NCI-H2029 treated with DMSO at 0.1 percent for 48 hours (cell line): ENCODE measurements at places on chromosomes 7 and 10.

DNA sequence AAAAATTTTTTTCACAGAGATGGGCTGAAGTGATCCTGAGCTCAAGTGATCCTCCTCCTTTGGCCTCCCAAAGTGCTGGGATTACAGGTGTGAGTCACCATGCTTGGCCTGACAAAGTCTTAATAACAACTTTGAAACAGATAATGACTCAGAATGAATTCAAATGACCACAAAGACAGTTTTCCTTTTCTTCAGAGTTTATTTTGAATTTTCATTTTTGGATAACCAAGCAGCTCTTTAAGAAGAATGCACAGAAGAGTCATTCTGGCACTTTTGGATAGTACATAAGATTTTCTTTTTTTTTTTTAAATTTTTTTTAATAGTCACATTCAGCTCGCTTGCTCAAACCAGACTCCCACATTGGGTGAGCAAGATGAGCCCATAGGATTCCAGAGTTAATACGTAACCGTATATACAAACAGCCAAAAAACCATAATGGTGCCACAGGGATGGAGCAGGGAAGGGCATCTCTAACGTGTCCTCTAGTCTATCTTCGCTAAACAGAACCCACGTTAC lies 43.0 kb upstream of the NMT2 start:
- DNase-seq, result no peak

DNA sequence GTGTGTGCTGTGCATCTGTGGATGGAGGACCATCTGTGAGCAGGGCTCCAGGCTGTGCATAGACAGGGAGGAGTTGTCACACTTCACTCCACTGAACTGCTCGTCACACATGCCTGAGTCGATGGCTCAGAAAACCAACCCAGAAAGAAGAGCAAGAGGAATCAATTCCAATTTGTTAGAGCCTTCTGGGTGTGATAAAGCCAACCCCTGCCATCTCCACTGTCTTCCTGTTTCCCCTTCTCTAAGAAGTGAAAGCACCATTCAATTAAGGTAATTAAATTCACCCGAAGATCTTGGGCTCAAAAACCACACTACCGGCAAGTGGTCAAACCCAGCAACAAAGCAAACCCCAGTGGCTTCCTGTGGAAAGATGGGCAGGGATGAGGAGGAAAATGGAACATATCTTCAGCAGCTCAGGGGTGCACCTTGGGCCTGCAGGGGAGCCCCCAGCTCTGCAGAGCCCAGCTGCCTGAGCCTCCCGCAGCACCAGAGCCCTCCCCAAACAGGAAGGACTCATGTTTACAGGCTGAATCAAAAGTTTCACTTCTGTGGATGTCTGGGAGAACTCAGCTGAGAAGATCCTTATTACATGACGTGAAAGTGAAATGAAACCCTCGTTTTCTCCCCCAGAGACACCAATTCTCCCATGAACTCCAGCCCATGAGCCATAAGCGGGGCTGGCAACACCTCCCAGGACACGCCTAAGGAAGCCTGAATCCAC lies 10.9 kb downstream of the C10orf71 start:
- no peak for DNase-seq

GRCh38 chr10:111357859-111358258 lies 281.0 kb downstream of the ADRA2A start:
- DNase-seq, result no peak

DNA sequence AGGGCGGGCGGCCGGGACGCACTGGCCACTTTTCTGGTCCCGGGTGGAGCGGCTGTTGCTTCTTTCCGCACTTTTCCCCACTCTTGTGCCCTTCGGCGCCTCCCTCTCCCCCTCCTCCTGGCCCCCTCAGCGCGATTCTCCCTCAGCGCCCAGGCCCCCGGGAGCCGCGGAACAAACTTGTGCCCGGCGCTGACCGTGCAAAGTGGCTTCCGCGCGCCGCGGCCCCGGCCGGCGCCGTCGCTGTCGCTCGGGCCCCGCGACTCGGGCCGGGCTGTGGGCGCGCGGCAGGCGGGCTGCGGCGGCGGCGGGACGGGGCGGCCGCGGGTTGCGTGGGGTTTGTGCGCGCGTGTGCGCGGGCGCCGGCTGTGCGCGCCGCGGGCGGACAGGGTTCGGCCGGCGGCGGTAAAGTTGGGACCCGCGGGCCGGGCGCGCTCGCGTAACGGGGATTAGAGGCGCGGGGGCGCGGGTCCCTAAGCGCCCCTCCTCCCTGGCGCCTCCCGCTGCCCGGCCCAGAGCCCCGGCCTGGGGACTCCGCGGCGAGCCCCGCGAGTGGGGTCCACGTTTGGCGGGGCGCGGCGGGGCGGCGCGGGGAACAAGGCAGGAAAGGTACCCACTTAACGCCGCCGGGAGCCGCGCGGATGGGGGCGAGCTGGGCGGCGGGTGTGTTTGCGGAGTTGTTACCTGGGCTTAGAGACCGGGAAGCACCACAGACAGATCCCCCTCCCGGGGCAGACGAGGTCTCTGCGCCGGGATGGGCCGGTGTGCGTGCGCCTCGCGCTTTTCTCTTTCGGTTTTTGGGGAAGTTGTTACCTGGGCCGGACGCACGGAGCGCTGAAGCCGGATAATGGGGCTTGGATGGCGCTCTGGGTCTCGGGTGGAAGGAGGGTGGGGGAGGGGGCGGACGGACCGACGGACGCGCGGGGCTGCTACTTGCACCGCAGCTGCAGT lies 860 bp downstream of the ZEB1 start:
- DNase-seq, result no peak

- no peak for DNase-seq
Observed at GRCh38 chr10:47175181-47176123, 124.5 kb upstream of the GDF10 start.

DNA sequence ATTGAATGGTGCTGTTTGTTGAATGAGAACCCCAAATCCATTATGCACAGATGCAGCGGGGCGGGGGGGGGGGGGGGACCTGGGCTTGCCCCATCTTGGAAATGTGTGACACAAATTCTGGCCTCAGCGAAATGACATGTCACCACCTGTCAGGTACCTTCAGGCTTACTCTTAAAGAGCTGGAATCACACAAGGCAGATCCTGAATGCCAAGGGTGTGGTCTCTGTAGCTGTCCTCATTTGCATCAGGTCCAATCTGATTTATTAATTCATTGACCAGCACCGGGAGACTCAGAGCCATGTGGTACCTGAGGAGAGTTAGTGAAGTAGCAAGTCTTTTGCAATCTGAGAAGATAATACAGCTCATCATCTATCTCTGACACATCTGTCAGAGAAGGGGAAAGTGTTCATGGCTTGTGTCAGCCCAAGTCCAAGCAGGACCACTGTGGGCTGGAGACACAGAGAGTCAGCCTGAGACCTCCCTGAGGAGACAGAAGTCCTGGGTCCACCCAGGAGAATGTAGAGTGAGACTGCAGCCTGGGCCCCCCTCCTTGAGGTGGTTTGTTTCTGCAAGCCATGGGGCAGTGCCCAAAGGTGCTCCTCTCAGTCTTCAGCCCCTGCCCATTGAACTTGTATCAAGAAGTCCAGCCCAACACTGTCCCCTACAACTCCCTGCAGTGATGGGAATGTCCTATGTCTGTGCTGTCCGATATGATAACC lies 46.7 kb downstream of the ADCYAP1R1 start:
- DNase-seq, result no peak

- DNase-seq, result no peak
Observed at GRCh38 chr10:127524908-127525665, 24.0 kb upstream of the NPS start.

DNA sequence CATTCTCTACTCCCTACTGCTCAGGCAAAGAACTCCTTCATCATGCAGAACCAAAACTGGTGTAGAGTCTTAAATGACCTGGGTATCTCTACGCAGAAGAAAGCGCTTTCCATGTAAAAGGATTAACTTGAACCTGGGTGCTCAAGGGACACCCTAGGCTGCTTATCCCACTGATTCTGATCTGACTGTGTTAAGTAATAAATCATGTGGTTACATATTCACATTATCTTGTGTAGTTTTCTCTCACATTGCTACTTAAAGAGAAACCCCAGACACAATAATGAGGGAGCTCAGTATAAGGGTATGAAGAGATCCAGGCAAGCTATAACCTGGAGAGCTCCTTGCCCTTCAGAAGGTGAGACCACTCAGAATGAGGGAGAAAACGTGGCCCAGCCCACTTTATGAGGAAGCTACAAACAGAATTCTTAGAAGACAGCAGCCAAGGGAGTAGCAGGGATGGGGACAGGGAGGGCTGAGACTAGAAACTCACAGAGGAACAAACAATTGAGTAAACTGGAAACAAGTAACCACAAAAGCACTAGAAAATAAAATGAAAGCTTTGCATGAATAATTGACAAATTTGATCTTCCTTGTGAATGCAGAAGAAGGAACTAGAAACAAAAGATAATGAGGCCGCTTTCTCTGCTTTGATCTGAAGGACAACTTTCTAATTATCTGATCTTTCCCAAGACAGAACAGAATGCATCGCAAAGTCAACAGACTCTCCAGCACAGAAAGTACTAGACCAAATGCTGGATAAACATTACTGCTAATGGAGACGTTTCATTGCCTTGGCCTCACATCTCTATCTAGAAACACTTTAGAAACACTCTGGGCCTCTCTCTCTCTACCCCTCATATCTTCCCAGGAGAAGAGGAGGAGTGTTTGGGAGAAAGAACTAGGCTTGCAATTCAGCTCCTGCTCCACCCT lies 76.1 kb downstream of the LRRC17 start:
- DNase-seq, result no peak

GRCh38 chr10:4361581-4361980 lies 464.4 kb upstream of the AKR1E2 start:
- DNase-seq, result no peak

GRCh38 chr10:90958781-90959180 lies 37.9 kb upstream of the ANKRD1 start:
- DNase-seq, result no peak

DNA sequence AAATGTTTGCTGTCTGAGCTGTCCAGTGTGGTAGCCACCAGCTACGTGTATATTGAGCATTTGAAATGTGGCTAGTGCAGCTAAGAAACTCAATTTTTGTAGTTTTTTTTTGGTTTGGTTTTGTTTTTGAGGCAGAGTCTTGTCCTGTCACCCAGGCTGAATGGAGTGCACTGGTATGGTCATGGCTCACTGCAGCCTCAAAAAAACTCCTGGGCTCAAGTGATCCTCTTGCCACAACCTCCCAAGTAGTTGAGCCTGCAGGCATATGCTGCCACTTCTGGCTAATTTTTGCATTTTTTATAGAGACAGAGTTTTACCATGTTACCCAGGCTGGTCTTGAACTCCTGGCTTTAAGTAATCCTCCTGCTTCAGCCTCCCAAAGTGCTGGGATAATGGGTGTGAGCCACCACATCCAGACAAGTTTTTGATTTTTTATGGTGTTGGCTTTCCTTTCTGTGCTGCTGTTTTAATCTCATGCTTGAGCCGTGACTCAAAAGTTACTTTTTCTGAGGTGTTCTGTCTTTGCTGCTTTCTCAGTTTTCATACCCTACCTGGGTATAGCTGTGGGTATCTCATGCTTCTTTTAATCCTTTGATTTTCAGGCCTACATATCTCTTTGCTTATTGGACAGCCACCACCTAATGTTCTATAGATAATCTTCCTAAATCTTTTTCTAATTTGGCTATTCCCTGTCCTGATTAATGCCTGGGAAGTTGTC lies 16.0 kb downstream of the WAC start:
- DNase-seq, result no peak

GRCh38 chr10:133359554-133359971 lies 1.7 kb upstream of the FUOM start:
- no peak for DNase-seq

- no peak for DNase-seq
Observed at GRCh38 chr7:1671594-1672451, 1.7 kb downstream of the ELFN1 start.

- DNase-seq, result no peak
Observed at GRCh38 chr10:133391761-133392518, 2.0 kb upstream of the MTG1 start.

DNA sequence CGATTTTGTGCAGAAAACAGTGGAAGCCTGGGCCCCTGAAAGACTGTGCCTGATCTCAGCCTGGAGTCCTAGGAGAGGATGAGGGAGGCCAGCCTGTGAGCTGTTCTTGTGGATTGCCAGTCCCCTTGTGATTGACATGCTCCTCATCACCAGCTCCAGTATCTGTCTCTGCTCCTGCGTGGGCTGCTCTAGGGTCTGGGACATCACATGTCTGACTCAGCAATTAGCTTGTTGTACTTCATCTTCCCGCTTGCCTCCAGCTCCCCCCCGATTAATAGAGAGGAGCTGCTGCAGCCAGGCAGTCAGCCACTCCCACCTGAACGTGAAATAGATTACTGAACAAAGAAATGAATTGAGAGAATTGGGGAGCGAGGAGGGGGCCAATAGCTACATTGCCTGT lies 99.6 kb upstream of the TBX20 start:
- DNase-seq, result no peak

GRCh38 chr10:15227611-15228372 lies 59.3 kb upstream of the NMT2 start:
- DNase-seq, result no peak

- peak; percentile 67 for DNase-seq
Observed at GRCh38 chr7:51376420-51377092, 59.9 kb upstream of the COBL start.

DNA sequence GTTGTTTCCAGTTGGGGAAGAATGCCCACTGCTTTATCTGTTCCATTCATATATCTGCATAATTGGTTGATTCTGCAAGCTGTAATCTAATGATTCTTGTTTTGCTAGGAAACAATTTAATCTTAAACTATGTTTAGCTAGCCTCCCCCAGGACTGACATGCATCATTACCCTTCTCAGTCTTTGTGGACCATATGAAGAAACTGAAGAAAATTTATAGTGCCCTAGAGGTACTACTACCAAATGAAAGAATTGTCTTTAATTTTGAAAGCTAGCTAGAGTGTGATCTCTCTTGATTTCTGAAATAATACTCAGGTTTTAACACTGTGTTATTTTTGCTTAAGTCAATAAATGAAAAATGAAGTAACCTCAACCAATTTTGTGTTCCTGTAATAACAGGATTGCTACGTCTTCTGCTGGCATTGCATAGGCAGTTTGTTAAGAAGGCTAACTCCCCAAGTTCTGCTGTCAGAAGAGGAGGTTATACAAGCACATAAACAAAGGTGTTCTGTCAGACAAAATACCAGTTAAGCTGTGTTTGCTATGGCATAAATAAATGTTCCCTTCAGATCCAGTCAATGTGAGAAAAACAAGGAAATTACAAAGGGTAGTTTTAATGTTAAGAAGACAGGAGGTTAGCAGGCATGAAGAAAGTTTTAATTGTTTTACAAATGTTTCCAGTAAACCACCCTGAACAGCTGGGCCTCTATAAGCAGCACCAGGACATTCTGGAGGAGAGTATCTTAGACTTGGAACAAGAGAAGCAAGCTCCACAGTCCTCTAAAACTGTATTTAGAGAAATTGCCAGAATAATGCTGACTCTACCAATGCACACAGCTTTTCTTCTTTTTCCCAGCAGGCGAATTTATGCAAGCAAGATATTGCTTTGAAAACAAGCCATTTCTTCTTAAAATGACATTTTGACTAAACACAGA lies 90.3 kb upstream of the CTTNBP2 start:
- DNase-seq, result no peak

DNA sequence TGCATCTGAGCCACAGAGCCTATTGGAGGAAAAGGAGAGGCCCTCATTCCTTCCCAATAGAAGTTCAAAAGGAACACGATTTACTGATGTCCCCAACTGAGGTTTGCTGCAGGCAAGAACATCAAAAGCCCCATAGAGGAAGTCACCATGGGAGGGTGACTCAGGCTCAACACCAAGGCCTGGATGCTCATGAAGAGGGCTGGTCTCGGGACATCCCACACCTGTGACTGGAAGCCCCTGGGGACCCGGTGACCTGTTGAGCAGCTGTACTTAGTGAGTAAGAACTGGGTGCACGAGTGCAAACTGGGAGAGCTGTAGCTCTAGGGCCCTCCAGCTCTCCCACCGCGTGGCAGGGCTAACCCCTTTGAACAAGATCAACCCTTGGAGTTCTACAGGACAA lies 38.0 kb downstream of the CYTH3 start:
- DNase-seq, result no peak

GRCh38 chr7:23529262-23529859 lies 2.4 kb downstream of the TRA2A start:
- DNase-seq, result no peak
